ENCODE measurements at places on chromosomes 4 and X.

DNA sequence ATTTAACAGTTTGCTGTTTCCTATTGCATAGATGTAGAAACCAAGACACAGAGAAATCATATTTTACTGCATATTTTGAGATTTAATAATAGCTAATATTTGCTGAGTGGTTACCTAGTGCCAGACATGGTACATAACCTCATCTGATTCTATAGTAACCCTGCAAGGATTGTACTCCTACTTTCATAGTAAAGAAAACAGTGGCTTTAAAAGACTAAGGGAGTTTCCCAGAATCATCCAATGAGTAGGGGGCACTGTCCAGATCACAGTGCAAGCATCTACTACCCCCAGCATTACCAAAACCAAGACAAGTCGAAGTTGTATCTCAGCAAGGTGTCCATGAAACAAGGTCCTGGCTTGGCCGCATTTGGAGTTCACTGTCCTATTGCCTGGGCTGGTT lies 224.5 kb upstream of the TENM3 start:
- no peaks in the 10 kb centered on the region for H3K4me1 ChIP-seq
- H3K27ac ChIP-seq: no peak overlapping the region
- H3K27me3 ChIP-seq: no peaks in the 10 kb centered on the region
- DNase-seq: no peak

DNA sequence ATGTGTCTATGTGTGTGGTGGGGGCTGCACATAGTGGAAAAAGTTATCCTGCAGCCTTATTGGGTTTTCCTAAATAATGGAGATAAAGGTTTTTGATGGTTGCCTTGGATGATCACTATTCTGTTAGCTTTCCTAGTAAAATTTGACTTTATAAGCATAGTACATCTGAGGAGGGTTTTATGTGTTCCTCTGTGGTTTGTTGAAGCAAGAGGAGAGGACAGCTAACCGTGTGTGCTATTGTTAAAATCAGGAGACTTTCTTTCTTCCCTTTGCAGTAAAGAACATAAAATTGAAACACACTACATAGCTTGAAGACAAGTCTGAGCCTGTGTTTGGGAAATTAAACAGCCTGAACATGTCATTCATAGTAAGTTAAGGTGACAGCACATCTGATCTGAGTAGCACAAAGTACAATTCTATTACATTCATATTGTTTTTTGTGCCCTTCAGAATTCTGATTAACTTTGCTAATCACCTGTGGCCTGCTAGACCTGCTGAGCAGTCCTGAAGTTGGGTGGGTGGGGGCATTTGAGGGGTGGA lies 36.8 kb downstream of the C4orf51 start:
- H3K36me3 ChIP-seq: no peaks in the 10 kb centered on the region
- no peak for DNase-seq
- H3K4me3 ChIP-seq: no peak overlapping the region

DNA sequence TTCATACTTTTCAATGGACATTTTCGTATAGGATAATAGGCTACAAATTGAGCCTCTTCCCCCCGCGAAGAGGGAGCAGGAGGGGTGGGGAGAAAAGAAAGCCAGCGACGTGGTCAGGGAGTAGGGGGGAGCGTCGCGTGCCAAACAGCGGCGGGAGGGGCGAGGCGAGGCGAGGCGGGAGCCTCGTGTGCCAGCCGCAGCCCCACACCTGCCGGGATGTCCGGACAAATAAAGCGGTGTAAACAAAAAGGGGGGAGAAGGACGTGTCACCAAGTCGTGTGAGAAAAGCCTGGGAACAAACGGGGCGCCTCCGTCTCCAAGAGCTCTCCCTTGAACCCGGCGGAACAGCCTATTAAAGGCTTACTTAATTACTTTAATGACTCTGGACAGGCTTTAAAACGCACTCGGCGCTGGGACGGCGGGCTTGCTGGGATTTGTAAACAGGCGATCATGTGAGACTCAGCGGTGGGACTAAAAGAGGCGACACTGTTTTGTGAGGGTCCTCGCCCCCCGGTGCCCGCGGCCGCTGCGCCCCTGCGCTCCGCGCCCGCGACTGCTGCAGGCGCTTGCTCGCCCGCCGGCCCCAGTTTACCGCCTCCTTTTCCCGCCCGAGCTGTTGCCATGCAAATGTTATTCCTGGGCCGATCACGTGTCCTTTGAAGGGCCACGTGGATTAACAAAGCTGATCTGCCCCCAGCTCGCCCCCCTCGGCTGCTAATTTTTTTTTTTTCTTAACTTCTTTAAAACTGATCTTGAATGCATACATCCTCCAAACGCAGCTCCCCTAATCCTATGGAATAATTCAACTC lies at the start of gene HELT:
TSS of gene HELT (plus strand) at position 527 of the 809 bp plus-strand sequence. CDS start 439 bp downstream, outside the sequence.
- peaks cover 37% of the 10 kb centered on the region for H3K27me3 ChIP-seq
- no peak for DNase-seq
- H3K36me3 ChIP-seq: no peaks in the 10 kb centered on the region
- no peaks in the 10 kb centered on the region for H3K4me1 ChIP-seq
- H3K4me3 ChIP-seq: no peak within 1 kb of the TSS
- no peak within 1 kb of the TSS for H3K27ac ChIP-seq

GRCh38 chrX:10072786-10073568 lies 83.8 kb upstream of the CLCN4 start:
- H3K36me3 ChIP-seq: no peaks in the 10 kb centered on the region
- DNase-seq: no peak
- no peaks in the 10 kb centered on the region for H3K27me3 ChIP-seq
- H3K27ac ChIP-seq: no peak overlapping the region

GRCh38 chrX:12814420-12814819 lies 23.2 kb downstream of the PRPS2 start:
- H3K36me3 ChIP-seq: no peaks in the 10 kb centered on the region
- no peak overlapping the region for H3K27ac ChIP-seq
- DNase-seq: no peak

DNA sequence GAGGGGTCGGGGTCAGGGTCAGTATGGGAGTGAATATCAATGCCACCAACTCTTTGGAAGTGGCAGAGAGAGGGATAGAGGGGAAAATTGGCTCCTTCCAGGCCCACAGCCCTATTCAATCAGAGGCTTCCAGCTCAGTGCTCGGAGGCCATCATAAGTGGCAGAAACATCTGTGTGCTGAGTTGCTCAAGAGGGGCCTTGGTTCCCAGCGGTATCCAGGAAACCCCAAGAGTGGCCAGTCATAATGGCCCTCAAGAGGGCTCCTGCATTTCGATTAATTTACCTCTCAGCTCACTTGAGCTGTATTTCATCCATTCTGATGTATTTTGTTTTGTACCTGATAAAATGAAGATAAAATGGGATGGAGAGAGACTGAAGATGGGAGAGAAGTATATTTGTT lies 154.3 kb upstream of the EOLA2 start:
- H3K4me3 ChIP-seq: no peak overlapping the region
- no peaks in the 10 kb centered on the region for H3K27me3 ChIP-seq
- H3K36me3 ChIP-seq: no peaks in the 10 kb centered on the region
- no peaks in the 10 kb centered on the region for H3K4me1 ChIP-seq
- H3K27ac ChIP-seq: no peak overlapping the region

- H3K27ac ChIP-seq: peak overlapping the region; percentile 35
- no peaks in the 10 kb centered on the region for H3K27me3 ChIP-seq
- H3K4me3 ChIP-seq: no peak overlapping the region
- peak; percentile 24 for DNase-seq
- H3K4me1 ChIP-seq: peaks cover 11% of the 10 kb centered on the region
Observed at GRCh38 chr4:37780444-37781130, 45.9 kb upstream of the PGM2 start.

DNA sequence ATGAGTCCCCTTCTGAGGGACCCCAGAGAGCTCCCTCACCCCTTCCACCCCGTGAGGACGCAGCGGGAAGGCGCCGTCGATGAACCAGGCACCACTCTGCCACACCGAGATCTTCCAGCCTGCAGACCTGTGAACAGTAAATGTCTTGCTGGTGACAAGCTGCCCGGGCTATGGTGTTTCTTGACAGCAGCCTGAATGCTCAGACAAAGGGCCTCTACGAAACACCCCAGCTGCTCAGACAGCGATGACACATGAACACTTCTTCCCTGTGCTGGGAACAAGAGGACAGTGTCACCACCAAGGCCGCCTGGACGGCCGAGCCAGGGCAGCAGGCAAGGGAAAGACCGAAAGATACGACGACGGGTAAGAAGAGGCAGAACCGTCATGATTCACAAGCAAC lies 30.6 kb upstream of the GTPBP6 start:
- H3K4me3 ChIP-seq: no peak overlapping the region
- H3K27ac ChIP-seq: no peak overlapping the region
- no peaks in the 10 kb centered on the region for H3K4me1 ChIP-seq
- H3K36me3 ChIP-seq: peaks cover 4% of the 10 kb centered on the region

- no peak overlapping the region for H3K27ac ChIP-seq
- no peak overlapping the region for H3K4me3 ChIP-seq
- DNase-seq: no peak
- H3K36me3 ChIP-seq: no peaks in the 10 kb centered on the region
- peaks cover 30% of the 10 kb centered on the region for H3K4me1 ChIP-seq
Observed at GRCh38 chrX:38820751-38821150, 19.5 kb downstream of the MID1IP1 start.

DNA sequence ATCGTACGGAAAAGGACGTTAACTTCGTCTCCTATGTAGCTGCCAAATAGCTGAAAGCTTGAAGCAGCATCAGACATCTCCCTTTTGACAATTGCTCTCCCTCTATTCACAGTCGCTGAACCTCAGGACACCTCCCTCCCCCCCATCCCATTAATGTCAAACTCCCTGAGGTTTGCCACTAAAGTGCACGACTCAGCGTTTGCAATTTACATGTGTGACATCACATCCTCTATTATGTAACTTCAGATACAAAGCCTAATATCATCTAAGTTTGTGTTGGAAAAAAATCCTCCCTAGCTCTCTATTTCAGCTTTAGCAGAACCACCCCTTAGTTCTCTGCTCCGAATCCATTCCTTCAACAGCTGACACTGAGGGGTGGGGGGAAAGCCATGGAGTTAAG lies 5.5 kb upstream of the NR3C2 start:
- peak overlapping the region; percentile 46 for H3K27ac ChIP-seq
- H3K4me3 ChIP-seq: no peak overlapping the region
- H3K4me1 ChIP-seq: peaks cover 8% of the 10 kb centered on the region
- H3K27me3 ChIP-seq: no peaks in the 10 kb centered on the region
- no peaks in the 10 kb centered on the region for H3K36me3 ChIP-seq

DNA sequence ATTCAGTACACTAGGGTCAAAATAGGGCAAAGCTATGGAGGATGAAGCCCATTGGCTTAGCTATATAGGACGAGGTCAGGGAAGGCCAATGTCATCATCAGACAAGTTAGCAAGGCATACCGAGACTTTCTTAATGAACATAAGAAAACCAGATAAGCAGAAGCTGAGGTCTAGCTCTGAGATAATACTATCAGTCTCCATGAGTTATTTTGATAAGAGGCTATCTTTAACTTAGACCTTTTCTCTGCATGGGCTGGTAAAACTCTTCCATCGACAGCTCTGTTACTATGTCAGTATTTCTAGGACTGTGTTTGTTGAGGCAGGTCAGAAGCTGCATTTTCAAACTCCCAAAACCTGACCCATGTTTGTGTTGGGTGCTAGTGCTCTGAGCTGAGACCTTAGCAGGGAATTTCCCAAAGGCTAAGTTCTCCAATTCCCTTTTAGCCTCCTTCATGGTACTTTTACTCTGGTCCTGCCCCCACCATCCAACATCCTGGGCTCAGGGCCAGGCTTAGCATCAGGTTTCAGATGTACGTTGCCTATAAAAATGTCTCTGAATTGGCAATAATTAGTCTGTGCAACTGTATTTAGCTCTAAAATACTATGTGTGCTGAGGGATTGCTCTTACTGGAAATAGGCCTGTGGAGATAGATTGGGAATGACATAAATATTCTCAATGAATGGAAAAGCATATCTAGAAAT lies 29.3 kb upstream of the LRAT start:
- no peaks in the 10 kb centered on the region for H3K27me3 ChIP-seq
- no peaks in the 10 kb centered on the region for H3K36me3 ChIP-seq
- H3K4me1 ChIP-seq: no peaks in the 10 kb centered on the region
- H3K27ac ChIP-seq: no peak overlapping the region
- no peak for DNase-seq

DNA sequence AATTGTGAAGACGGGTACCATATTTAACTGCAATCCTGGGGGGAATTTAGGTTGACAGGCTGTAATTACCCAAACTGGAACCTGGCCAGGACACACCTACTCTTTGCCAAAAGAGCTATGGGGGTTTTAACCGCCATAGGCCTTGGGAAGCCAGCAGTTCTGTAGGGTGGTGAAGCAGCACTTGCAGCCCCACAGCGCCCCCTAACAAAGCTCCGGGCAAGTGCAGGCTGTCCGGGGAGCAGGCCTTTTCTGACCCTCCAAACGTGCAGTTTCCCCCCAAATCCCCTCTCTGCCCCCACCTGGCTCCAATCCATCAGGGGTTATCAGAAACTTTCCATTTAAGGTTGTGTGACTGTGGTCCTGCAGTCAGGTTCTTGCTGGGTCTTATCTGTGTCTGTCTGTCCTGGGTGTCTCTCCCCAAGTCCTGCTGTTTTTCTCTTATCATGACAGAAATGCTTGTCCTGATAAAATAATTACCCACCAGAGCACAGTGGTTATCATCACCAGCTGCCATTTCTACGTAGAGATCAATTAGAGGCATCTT lies 350.9 kb downstream of the MID1IP1 start:
- DNase-seq: no peak
- no peaks in the 10 kb centered on the region for H3K4me1 ChIP-seq
- no peaks in the 10 kb centered on the region for H3K27me3 ChIP-seq
- no peak overlapping the region for H3K27ac ChIP-seq
- H3K4me3 ChIP-seq: no peak overlapping the region
- no peaks in the 10 kb centered on the region for H3K36me3 ChIP-seq

DNA sequence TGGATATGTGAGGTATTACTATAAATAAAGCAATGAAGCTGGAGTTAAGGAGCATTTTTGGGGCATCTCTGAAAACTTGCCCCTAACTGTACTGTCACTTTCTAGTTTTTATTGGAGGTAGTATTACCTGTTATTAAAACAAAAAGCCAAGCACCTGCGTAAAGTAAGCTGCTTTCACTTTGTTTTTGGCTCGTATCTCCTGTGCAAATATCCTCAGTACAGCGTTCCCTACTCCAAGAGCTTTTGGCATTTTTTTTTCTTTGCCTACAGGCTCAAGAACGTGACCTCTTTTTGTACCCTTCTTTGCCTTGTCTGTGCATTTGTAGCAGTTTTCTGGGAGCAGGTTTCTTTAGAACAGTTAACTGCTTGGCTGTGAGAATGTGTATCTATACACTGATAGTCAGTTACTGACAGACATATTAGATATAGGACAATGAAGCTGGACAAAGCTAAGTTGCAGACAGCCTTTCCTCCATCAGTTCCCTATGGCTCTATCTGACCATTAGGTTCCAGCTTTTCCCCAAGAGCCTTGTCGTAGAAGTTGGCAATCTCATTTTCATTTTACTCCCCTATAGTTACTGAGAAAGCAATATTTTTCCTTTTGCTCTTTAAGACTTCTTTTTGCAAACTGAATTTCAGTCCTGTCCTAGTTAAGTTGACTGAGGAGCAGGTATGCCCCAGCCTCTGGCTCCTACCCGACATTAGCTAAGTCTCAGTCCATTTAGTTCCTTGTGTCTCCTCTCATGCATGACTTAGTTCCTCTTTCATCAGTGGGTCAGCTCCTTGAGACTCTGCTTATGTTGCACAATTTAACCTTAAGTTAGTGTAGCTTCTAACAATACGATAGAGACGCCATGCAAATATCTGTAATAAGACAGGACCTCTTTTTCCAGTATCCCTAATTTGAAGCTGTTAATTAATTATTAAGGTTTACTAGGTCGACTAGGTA lies 71.5 kb upstream of the HPRT1 start:
- no peak overlapping the region for H3K27ac ChIP-seq
- no peak overlapping the region for H3K4me3 ChIP-seq
- no peaks in the 10 kb centered on the region for H3K4me1 ChIP-seq
- no peaks in the 10 kb centered on the region for H3K36me3 ChIP-seq

GRCh38 chr4:24850674-24851073 lies 55.3 kb downstream of the SOD3 start:
- H3K27me3 ChIP-seq: no peaks in the 10 kb centered on the region
- H3K4me1 ChIP-seq: no peaks in the 10 kb centered on the region
- no peak overlapping the region for H3K4me3 ChIP-seq
- H3K27ac ChIP-seq: no peak overlapping the region
- no peak for DNase-seq
- H3K36me3 ChIP-seq: no peaks in the 10 kb centered on the region

Data from effector memory CD4-positive, alpha-beta T cell (primary cell).